GOT3 (cell line): ENCODE measurements at places on chromosomes 3 and 15.

- no peak for DNase-seq
These were observed 251.9 kb downstream of the TJP1 start for GRCh38 chr15:29570121-29570947.

GRCh38 chr15:65370885-65371284 lies 6.9 kb downstream of the IGDCC3 start:
- DNase-seq = no peak

GRCh38 chr3:127518456-127519081 lies 72.0 kb downstream of the TPRA1 start:
- no peak for DNase-seq

DNA sequence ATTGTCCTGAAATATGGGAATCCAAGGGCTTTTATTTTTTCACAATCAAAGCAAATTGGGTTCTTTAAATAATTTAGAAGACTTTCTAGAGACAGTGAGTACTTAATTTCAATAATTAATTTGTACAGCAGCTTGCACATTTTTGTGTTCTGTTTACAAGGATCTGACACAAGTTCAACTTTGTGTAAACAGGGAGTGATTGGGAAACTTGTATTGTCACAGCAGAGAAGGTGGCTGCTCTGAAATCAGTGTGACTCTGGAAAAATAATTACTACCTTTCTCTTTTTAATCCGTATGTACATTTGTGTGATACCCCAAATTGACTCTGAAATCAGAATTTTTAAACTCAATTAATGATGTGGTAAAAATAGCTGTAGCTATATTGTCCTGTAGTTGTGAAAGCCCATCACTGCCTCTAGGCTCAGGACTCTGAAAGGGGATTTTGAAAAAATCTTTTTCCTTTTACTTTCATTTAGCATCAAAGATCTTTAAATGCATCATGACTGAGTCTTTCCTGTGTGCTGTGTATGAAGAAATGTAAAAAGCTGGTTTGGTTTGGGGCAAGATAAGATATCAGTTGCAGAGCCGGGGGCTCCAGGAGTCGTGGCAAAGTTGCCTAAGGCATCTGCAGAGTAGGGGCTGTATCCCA lies 45.1 kb downstream of the MFSD1 start:
- DNase-seq = no peak

GRCh38 chr3:169324452-169324785 lies 339.1 kb downstream of the MECOM start:
- DNase-seq = no peak

DNA sequence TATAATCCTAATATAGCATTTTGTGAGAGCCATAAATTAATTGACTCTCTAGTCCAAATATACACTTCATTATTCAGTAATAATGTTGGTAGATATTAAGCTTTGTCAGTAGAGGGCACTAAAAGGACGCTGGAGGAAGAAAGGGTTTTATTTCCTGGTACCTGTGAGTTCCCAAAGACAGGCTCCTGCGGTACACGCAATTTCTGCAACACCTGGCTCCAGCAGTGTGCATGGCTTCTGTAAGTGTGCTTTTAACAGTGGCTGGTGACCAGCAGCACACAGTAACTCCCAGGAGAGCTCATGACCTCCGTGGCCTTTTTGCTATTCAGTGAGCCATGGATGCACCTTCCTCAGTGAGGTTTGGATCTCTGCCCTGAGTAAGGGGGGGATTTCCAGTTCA lies 338.3 kb upstream of the ZNF385D start:
- no peak for DNase-seq

DNA sequence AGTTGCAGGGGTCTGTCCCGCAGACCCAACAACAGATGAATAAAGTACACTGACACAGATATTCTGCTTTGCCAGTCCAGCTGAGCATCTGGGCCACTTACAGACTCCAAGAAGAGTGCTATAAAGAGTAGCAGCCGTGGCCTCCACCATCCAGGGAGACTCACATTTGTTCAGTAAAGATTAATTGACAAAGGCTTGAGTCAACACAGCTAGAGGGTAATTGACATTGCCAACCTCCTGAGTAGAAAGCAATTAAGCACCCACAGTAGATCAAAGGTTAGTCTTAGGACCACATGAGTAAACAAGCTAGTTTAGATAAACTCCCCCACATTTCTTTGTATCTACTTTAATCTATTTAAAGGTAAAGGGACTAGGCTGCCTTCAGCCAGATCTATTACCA lies 16.3 kb upstream of the CRTC3 start:
- no peak for DNase-seq

DNA sequence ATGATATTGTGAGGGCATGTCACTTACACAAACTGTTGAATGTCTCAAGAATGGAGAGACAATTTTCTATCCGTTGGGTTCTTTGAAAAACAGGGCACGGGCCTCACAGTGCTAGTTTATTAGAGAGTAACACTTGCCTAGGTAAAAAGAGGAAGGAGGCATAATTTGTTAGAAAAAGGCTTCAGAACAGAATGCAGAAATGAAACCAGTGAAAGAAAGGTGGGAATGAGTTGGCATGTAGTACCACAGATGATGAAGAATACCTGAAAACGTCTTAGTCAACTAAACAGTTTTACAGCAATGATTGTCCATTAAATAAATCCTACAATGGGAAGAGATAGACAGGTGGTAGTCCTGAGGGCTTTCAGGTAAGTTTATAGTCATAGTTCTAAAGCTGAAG lies 1399.7 kb upstream of the CADM2 start:
- no peak for DNase-seq

- DNase-seq = no peak
These were observed 77.4 kb downstream of the SLTM start for GRCh38 chr15:58856086-58856485.

- DNase-seq = no peak
These were observed 143.3 kb upstream of the GMNC start for GRCh38 chr3:191005790-191006189.

GRCh38 chr3:138241061-138241460 lies 54.0 kb downstream of the ARMC8 start:
- no peak for DNase-seq

GRCh38 chr3:50411229-50411628 lies 51.9 kb upstream of the TMEM115 start:
- no peak for DNase-seq
